ENCODE measurements at places on chromosomes 5 and 9.
A peak's percentile ranks its signal among the peaks of the same experiment; 100 is the strongest.

DNA sequence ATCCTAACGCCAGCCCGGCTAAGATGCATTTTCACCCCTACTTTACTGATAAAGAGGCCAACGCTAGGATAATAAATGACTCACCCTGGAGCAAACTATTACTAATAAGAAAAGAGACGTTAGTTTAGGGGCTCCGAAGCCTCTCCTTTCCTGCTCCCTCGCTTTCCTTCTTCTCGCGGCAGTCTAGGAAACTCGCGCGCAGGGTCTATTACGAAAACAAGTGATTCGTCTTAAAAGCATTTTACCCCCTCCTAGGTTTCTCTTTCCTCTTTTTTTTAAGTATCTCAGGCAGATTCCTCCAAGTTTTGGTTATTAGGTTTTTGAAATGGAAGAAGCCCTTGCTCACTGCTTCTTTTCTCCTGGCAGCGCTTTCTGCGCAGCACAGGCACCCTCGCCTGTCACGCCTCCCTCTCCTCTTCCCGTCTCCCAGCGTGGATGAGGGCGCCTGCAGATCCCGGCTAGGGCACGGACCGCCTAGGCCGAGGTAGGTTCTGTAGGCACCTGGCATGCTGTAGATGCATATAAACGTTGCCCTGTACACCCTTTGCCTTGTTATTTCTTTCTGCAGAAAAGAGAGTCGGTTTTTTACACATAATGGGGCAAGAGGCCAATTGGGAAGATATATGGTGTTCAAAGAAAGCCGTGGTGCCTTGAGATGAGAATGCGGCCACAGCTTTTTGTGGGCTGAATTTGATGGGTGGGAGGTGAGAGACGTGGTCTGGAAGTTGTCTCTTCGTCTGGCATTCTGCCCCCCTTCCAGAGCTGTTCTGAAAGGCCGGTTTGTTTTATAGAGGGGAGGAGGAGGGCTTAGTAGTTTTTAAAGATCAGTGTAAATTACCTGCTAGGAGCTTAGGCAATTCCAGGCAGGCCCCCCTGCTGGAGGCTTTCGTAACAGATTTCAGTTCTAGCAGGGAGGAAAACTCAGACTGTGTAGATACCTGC, 983 bp downstream of the GCNT1 start:
- DNase-seq, result peak; percentile 74

DNA sequence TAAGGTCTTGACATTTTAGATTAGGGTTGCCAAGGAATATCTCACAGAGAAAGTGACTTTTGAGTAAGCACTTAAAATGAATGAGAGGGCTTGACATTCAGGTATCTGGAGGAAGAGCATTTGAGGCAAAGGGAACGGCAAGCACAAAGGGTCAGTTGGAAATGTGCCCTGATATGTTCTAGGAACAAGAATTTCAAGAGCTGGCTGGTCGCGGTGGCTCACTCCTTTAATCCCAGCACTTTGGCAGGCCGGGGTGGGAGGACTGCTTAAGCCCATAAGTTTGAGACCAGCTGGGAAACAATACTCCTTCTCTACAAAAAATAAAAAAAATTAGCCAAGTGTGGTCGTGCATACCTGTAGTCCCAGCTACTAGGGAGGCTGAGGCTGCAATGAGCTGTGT, 16.5 kb downstream of the KIAA1958 start:
- DNase-seq, result peak; percentile 30

DNA sequence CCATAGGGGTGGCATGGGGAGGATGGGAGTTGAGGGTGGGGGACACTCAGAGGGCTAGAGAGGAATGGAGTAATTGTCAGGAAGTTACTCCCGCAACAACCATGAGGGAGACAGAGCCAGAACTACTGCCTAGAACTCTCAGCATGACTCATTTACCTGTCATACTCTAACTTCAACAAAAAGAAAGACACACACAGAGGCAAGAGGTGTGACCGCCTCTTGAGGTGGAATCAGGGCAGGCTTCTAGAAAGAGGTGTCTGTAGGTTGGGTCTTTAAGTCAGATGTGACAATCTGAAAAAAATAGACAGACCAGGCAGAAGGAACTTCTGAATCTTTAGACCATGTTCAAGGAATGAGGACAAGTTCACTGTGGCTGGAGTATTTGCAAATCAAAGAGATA, 73.4 kb downstream of the GABBR2 start:
- no peak for DNase-seq

DNA sequence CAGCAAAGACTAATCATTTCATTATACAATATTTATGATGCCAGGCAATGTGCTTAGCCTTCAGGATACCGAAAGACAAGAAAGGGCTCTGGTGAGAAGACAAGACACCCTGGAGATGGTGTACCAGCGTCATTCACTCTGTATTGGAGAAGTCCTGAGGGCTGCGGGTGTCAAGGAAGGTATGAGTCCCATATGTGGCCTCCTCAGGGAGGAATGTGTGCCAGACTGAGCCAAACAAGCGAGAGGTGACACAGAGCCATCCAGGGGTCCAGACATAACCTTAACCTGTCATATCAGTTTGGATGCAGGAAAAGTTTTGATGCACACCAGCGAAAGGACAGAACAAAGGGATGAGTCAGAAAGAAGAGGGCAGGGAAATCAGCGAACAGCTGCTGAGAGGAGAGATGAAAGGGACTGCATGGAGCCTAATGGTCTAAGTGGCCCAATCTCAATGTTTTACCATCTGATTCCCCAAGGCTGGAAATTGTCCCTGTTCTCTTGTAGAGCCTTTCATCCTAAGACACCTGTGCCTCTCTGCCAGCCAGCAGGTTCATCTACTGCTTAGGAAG, 38.9 kb downstream of the ADRA1B start:
- DNase-seq, result no peak

- no peak for DNase-seq
Measured at GRCh38 chr5:117318528-117318927, 743.9 kb upstream of the SEMA6A start.

DNA sequence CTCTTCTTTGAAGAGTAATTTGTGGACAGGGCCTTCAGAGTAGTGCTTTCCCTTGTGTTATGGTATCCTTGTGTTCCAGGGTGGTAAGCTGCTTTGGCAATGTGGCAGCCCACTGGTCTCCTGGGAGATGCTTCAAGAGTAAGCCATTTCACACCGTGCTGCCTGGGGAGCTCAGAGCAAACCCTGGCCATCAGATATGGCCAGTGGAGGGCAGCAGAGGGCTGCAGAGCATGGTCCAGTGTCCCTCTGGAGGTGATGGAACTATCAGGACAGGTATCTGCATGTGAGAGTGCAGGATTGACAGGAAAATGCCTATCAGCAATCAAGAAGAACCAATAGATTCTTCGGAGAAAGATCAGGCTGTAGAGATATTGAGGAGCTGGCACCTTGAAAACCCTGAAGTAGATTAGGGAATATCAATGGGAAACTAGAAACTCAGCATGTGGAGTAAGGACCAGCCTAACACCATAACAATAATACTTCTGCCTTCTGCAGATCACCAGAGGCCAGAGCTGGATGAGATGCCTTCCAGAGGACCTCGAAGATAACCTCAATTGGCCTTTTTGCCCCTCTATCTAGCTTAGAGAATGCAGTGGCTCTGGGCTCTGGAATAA, 90.8 kb downstream of the PLPPR1 start:
- DNase-seq, result peak; percentile 60

GRCh38 chr5:87393331-87393730, 19.4 kb downstream of the CCNH start:
- DNase-seq, result no peak

- no peak for DNase-seq
Measured at GRCh38 chr9:102439583-102439982, 555.5 kb upstream of the CYLC2 start.

DNA sequence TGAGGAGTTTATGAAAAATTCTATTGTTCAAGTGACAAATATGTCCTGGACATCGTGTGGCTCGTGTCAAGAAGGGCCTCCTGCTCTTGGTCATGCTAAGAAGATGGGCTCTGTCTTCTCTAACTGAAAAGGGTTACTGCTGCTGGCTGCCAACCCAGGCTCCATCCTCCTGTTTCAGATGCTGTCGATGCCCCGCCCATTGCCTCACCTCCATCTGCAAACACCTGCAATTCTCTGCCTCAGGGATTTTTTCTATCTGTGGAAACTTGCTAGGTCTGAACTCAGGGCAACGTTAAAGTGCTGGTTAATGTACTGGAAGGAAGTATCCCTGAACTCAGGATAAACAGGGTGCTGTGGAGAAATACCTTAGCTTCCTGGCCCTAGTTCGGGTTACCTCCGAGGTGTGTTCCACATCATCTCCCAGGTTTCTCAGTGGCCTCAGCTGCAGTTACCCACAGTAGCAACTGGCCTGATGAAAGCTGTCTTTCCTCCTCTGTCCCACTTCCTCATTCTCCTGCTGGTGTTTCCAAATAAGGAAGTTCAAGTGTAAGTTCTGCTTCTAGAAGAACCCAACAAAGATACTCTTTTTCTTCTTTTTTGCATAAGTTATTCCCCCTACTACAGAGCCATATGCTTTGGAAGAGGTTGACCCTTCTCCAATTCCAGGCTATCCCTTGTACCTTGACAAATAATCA, 151.7 kb upstream of the SMIM23 start:
- no peak for DNase-seq

GRCh38 chr5:81212211-81212751, 20.8 kb upstream of the CKMT2 start:
- DNase-seq, result no peak

GRCh38 chr9:27437652-27438373, 86.3 kb upstream of the IFNK start:
- peak; percentile 1 for DNase-seq

- DNase-seq, result no peak
Measured at GRCh38 chr9:113227436-113227835, 6.1 kb downstream of the SLC31A1 start.

DNA sequence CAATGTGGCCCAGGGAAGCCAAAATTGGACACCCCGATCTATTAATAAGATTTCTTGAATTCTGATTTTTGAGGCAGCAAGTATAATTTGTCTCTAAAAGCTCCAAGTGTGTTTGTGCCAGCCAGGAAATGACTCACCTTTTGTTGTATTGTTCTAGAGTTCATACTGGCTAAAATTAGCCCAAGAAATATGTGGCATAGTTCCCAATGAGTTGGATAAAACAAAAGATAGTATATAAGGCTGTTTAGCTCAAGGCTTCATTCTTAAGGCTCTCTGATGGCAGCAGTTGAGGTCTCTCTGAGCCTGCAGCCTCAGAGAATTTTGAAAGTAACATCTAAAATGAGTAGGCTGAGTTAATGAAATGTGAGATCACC, 21.6 kb downstream of the HMGXB3 start:
- DNase-seq, result no peak

GRCh38 chr9:30060976-30061375, 2323.5 kb upstream of the ACO1 start:
- no peak for DNase-seq

Data from NCI-H510A treated with DMSO at 0.1 percent for 48 hours (cell line).